ENCODE measurements at places on chromosomes 4 and X.

- no peak for DNase-seq
Observed at GRCh38 chr4:89913623-89914022, 19.0 kb downstream of the MMRN1 start.

DNA sequence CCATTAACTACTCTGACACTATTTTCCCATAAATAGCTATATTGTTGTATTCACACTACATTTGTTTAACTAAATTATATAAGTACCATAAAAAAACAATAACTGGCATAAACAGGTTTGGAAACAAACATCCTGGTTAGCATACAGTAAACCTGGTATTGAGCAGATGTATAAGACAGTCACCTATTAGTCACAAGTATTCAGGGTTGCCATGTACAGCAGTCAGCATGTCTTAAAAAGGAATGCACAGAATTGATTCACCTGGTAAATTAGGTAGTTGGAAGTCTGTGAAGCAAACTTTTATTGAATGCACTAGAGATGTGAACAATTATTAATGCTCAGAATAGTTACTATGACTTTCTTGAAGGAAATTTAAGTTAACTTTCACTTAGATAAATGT, 137.9 kb downstream of the FAM13A start:
- DNase-seq, result no peak

DNA sequence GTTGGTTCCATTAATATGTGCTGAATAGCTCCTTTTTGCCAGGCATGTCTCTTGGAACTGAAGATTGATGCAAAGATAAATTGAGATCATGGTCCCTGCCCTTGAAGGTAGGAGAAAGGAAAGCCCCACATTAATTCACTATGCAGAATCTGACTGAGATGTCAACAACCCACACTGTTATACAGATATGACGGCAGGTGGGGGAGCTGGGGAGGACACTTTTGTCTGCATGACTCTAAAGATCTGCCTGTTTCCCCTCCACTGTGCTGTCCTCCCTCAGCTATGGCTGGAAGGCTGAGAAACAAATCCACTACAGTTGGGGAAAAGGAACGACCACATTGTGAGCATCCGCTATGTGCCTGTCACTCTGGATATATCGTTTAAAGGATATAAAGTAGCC, 36.3 kb upstream of the IGFBP7 start:
- DNase-seq, result no peak

- no peak for DNase-seq
Observed at GRCh38 chrX:72274526-72274925, 2.5 kb downstream of the RPS4X start.

- DNase-seq, result no peak
Observed at GRCh38 chrX:11666164-11666563, 444 bp upstream of the ARHGAP6 start.

DNA sequence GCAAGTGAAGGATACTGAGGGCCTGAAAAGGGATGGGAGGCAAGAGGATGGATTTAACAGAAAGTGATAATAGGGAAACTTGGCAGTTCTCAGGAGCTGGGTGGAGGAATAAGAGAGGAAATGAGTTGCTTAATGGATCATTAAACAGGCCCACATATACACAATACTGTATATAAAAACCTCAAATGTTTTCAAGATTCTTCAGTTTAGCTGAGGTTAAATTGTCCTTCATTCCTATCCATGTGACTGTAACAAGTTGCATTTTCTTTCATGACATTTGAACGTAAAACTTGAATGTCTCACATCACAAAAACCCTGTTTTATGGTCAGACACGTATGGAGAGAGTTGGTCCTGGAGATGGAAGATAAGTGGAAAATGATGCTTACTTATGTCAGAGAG, 76.5 kb upstream of the PLAC8 start:
- DNase-seq, result no peak

DNA sequence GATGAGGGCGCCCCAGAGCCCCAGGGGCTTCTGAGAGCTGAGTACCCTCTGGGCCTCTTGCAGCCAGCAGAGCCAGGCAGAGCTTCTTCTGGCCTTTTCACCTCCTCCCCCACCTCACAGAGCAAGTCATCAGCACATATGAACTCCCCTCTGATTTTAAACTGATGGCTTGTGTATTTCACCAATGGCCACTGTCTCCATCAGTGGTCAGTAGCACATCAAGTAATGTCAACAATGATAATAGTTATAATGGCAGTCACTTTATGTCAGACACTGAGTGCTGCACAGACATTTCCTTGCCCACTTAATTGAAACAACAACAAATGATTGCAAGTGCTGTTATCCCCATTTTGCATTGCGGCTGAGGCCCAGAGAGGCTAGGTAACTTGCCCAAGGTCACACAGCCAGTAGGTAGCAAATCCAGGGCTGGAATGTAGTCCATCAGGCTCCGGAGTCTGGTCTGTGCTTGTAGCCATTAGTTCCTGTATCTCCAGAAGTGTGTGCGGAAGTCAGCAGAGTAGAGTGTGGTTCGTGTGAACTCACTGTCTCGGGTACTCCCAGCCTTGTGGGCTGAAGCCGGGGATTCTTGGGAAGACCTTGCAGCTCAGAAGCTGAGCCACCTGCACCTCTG, 3.0 kb downstream of the ATP2B3 start:
- DNase-seq, result no peak

GRCh38 chrX:26922278-26922677, 540.9 kb downstream of the PPP4R3C start:
- no peak for DNase-seq

GRCh38 chrX:54529151-54529550, 868 bp upstream of the GNL3L start:
- DNase-seq, result no peak

- no peak for DNase-seq
Observed at GRCh38 chrX:132375941-132376340, 112.9 kb downstream of the MBNL3 start.

GRCh38 chr4:27789773-27790172, 929.1 kb downstream of the STIM2 start:
- no peak for DNase-seq

DNA sequence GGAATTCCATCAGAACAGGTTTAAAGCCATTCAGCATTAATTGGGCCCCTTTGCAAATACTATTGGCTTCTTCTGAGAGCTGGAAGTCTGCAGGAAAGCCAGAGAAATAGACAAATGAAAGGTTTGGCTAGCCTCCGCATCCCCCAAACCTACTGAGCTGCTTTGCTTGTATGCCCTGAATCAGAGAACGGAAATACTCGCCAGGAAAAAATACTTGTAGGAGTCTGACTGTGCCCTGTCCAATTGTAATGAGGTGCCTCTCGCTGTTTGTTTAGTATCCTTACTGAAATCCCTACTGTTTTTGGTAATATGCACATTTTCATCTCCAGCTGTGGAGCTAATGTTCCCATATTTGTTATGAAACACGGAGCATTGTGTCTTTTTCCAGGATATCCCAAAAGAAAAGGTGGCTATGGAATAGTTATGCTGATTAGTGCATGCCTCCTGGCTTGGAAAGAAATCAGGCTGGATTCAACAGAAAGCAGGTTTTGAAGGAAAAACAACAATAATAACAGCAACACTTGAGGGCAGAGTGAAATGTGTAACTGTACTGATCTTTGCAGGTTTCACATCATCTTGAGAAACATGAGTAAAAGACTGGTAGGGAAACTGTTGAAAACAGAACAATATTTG, 50.7 kb upstream of the NLGN4X start:
- no peak for DNase-seq

GRCh38 chr4:112381996-112382692, 85.0 kb downstream of the ALPK1 start:
- DNase-seq, result no peak

DNA sequence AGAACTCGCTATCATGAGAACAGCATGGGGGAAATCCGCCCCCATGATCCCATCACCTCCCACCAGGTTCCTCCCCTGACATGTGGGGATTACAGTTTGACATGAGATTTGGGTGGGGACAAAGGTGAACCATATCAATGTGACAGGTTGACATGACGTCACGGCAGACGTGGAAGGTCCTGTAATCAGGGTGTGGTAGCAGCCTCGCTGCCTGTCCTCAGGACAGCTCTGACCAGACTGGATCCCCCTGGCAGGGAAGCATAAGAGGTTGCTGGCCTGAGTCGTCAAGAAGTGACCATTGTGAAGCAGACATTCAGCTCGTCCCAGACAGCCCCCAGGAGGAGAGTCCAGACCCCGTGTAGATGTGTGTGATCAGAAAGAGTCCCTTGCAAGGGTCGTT, 104.6 kb downstream of the TNIP2 start:
- no peak for DNase-seq

DNA sequence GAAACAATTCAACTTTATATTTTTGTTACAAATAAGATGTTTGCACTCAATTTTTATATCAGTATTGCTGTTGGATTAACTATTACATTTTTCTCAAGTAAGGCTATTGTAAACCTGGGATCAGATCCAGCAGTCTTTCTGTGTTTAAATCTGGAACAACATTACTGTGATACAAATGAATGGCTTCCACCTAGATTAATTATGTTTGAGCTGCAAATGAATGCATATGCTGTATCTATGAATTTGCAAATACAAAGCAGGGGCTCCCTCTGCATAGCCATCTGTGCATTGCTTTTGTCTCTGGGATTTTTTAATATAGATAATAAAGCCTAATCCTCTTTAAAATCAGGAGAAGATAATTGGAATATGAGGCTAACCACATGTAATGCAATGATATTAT, 69.8 kb upstream of the NEIL3 start:
- DNase-seq, result no peak

DNA sequence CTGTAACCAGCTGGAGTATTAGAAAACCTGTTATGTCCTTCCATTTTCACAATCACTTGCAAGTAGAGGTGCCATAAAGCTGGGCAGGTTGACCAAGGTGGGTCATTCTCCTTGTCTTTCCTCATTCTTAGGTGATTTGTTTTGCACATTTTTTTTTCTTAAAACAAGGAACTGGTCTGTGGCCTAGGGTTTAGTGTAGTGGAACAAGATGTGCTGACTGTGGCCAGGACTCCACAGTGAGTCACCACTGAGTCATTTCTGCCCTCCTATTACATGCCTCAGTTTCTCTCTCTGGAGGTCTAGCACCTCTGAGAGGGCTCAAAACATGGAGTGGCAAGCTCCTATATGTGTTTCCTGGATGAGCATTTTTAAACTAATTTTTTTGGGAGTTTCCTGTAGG, 355.9 kb downstream of the GPM6A start:
- DNase-seq, result no peak

GRCh38 chr4:116358633-116359222, 726.6 kb downstream of the TRAM1L1 start:
- no peak for DNase-seq

DNA sequence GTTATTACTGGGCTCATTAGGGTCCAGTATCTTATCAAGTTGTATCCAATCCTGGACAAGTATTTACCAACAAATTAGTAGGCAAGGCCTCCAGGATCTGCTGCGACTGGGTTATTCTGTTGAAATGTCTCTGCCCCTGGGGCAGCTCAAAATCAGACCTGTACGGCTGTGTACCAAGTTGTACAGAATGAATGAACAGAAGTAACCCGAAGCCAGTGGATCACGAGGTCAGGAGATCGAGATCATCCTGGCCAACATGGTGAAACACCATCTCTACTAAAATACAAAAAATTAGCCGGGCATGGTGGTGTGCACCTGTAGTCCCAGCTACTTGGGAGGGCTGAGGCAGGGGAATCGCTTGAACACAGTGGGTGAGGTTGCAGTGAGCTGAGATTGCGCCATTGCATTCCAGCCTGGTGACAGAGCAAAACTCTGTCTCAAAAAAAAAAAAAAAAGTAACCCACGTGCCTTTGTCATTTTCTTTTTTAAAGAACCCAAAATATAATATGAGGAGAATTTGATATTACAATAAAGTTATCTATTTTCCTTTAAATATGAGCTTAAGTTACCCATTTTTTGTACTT, 127.3 kb downstream of the CBR4 start:
- DNase-seq, result no peak

GRCh38 chrX:31929366-31929765, 857.5 kb upstream of the FTHL17 start:
- no peak for DNase-seq

DNA sequence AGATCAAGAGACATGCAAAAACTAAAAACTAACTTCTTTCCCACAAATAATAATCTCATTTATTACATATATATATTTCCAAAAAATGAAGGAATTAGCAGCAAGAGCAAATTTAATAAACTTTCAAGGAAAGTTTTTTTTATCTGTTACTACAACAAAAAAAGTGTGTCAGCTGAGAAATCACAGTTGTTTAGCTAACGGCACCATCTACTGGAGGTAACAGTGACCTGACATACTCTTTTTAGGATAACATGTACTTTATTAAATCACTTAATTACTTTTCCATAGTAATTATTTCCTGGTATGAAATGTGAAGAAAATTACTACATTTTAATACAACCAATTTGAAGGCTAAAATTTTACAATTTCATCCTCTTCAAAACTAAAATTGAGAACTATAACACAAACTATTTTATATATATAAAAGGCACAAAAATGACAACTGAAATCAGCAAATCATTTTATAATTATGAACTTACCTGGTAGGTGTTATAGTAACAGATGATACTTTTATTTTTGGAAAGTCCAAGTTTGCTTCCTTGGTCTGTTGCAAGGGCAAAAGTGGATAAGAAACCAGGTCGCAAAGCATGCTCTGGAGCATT, 9.1 kb downstream of the LAMTOR3 start:
- DNase-seq, result no peak

GRCh38 chrX:72346302-72346949, 40.7 kb upstream of the CITED1 start:
- no peak for DNase-seq

- no peak for DNase-seq
Observed at GRCh38 chr4:53547983-53548382, 43.3 kb downstream of the LNX1 start.

DNA sequence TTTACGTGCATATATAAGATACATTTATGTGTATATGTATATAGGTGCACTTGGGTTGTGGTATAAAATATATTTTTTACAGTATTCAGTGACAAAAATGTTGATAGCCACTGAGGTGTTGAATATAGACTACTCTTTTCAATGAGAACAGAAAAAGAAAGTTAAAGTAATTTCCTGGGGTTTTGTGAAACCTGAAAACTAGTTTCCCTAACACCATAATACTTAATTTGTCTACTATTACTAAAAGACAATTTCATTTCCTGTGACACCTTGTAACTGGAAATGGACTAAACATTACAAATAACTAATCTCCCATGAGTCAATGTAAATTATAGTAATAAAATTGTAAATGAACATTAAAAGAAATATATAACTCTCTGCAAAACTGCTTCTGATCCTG, 32.0 kb upstream of the MAP9 start:
- no peak for DNase-seq

GRCh38 chr4:139177049-139177868, at the start of gene ELF2:
ELF2 (minus strand) TSS chr4:139177218; CDS start chr4:139137701, 39,517 bp downstream.
- DNase-seq, result peak; percentile 86

- no peak for DNase-seq
Observed at GRCh38 chr4:187962926-187963325, 32.6 kb upstream of the ZFP42 start.

DNA sequence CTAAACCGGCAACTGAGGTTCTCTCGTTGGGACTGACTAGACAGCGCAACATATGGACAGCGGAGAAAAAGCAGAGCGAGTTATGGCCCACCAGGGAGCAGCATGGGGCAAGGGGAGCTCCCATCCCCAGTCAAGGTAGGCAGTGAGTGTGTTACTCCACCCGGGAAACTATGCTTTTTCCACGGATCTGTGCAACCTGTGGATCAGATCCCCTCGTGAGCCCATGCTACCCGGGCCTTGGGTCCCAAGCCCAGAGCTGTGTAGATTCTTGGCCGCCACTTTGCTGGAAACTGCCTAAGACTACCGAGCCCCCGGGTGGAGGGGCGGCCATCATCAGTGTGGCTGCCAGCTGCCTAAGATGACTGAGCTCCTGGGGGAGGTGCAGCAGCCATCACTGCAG, 140.9 kb downstream of the PAPSS1 start:
- no peak for DNase-seq

GRCh38 chr4:158519226-158519625, 2.5 kb upstream of the RXFP1 start:
- no peak for DNase-seq

GRCh38 chr4:158778712-158779111, 9.9 kb downstream of the FNIP2 start:
- no peak for DNase-seq
